ENCODE measurements at places on chromosomes 3 and 15.

DNA sequence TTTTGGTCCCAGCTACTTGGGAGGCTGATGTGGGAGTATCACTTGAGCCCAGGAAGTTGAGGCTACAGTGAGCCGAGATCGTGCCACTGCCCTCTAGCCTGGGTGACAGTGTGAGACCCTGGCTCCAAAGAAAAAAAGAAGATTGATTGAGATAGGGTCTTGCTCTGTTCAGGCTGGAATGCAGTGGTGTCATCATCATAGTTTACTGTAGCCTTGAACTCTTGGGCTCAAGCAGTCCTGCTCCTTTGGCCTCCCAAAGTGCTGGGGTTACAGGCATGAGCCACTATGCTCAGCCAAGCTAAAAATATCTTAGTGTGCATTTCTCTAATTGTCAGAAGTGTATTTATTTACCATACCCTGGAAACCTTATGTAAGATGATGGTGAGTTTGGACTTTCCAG, 43.9 kb downstream of the IGF1R start:
- no peak for DNase-seq

GRCh38 chr3:8652324-8652987, 7.9 kb upstream of the SSUH2 start:
- DNase-seq = no peak

DNA sequence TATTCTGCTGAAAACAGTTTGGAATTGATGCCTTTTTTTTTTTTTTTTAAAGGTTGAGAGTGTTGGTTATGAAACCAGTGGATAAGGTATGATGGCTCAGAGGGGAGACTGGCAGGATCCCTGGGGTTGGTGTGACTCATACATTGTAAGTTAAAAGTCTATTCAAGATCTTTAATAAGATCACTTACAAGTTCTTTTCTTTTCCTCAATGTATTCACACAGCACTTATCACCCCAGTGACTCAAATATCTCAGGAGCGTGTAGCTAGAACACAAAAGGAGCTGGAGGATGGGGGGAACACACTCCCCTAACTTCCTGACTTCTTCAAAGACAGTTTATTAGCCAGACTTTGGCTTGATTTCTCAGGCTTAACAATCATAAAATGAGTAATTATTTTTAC, 285.3 kb downstream of the SV2B start:
- no peak for DNase-seq

GRCh38 chr15:87219650-87220615, 1036.6 kb downstream of the NTRK3 start:
- DNase-seq = no peak

All from activated T-cell treated with anti-CD3 and anti-CD28 coated beads, Interleukin-2, amount 50 U/mL, for 4 hours (primary cell).